ENCODE measurements at places on chromosomes 4 and X. TPM values are rescaled to one million over a fixed set of nuclear protein-coding genes. Genes with fewer than 3 reads are reported as not detected.
A peak's percentile ranks its signal among the peaks of the same experiment; 100 is the strongest.

GRCh38 chrX:31139961-31140360, 68.1 kb upstream of the FTHL17 start:
- H3K4me3 ChIP-seq, result no peak overlapping the region
- H3K27me3 ChIP-seq, result no peaks in the 10 kb centered on the region
- no peak for DNase-seq
- H3K4me1 ChIP-seq, result no peaks in the 10 kb centered on the region

Gene TLR1
- polyA plus RNA-seq, result 0.24 TPM

Gene F8
- polyA plus RNA-seq, result 1.5 TPM

Gene TMEM192
- 7.7 TPM for polyA plus RNA-seq

- no peak overlapping the region for H3K4me3 ChIP-seq
- no peaks in the 10 kb centered on the region for H3K4me1 ChIP-seq
- H3K27me3 ChIP-seq, result no peaks in the 10 kb centered on the region
- H3K36me3 ChIP-seq, result no peaks in the 10 kb centered on the region
Measured at GRCh38 chr4:121597346-121597934, 99.3 kb downstream of the ANXA5 start.

DNA sequence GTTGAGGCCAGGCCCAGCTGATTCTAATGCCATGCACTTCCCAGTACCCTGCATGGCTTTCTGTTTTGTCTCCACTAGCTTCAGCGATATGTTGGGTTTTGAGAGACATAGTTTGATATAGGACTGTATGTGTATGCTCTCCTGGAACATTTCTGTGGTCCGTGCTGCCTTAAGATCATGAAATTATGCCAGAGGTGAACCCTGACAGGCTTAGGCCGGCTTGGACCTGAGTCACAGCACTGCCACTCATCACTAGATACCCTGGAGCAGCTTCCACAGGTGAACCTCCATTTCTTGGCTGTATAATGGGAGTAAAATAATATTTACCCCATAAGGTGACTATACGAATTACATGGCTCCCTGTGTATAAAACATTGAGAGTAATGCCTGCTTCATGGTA, 6.4 kb downstream of the SGMS2 start:
- no peak overlapping the region for H3K4me3 ChIP-seq
- no peaks in the 10 kb centered on the region for H3K27me3 ChIP-seq
- DNase-seq, result no peak
- no peak overlapping the region for H3K27ac ChIP-seq
- H3K36me3 ChIP-seq, result no peaks in the 10 kb centered on the region

DNA sequence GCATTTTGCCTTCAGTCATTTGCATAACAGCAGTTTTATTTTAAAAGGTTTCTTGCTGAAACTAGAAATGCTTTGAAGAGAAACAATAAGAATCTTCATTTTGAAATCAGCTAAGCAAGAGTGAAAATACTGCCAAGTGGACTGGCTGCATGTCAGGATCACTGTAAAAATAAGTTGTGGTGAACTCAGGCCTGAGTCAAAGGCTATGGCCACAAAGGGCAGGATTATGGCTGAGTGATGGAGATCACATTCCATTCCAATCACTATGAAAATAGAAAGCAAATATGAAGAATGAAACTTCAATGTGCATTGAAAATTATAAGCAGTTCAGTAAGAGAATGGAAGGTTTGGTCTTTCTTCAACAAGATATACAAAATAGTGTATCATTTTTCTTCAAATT, 224.5 kb downstream of the PCDH18 start:
- H3K27me3 ChIP-seq, result no peaks in the 10 kb centered on the region
- peak overlapping the region; percentile 7 for H3K27ac ChIP-seq
- peak; percentile 82 for DNase-seq
- no peak overlapping the region for H3K4me3 ChIP-seq
- peaks cover 10% of the 10 kb centered on the region for H3K4me1 ChIP-seq

Gene ERAS
- polyA plus RNA-seq, result not detected

DNA sequence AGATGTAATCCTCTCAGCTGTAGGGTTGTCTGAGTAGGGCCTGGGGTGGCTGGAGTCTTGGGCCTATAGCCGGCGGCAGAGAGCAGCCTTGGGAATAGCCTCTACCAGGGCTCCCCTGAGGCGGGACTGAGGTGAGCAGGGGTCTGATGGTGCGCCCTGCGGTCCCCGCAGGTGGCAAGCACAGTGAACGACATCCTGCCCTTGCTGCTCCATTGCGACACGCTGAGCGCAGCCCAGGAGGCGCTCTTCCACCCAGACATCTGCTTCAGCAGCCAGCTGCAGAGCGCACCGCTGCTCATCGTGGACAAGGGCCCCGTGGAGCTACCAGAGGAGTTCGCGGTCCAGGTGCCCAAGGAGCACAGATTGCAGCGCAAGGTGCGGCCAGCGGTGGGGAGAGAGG, 317.0 kb downstream of the ADGRL3 start:
- H3K4me1 ChIP-seq, result no peaks in the 10 kb centered on the region
- no peak overlapping the region for H3K27ac ChIP-seq
- no peak for DNase-seq
- no peaks in the 10 kb centered on the region for H3K36me3 ChIP-seq
- no peak overlapping the region for H3K4me3 ChIP-seq

DNA sequence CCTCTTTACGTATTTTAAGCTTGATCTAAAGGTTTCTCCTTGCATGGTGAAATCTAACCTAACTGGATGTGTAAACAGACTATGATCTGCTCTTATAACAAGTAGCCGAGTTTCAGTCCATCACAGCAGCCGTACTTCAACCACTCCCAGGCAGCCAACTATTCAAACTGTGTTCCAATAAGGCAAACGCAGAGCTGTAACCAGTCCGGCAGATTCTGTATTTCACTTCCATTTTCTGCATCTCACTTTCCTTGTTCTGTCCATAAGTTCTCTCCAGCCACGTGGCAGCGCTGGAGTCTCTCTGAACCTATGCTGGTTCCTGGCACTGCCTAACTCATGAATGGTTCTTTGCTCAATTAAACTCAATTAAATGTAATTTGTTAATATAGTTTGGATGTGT, 132.6 kb downstream of the FHDC1 start:
- no peaks in the 10 kb centered on the region for H3K27me3 ChIP-seq
- DNase-seq, result no peak
- no peak overlapping the region for H3K4me3 ChIP-seq

DNA sequence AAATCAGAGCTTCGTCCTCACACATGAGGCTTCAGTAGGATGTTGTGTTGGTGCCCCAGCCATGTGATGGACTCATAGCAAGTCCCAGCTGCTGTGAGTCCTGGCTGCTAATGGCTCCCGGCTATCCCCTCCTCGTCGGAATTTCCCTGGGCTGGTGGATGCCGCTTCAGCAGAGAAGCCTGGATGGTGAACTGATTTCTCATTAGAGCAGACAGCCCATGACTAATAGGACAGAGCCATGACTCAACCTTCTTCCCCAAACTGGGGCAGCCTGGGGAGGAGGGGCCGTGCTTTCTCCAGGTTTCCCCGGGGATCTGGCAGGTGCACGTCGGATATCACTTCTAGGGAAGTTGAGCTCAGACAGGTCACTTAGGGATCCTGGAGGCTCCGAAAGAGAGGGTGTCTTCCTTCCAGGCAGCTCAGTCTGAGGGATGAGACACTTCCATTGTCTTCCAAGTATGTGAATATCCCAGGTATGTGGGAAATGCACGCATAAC, 112.7 kb downstream of the ASMT start:
- no peaks in the 10 kb centered on the region for H3K4me1 ChIP-seq
- no peaks in the 10 kb centered on the region for H3K27me3 ChIP-seq
- no peak overlapping the region for H3K4me3 ChIP-seq
- no peaks in the 10 kb centered on the region for H3K36me3 ChIP-seq

Data from IMR-90 (cell line).